Stimulated activated CD4-positive, alpha-beta T cell treated with anti-CD3 and anti-CD28 coated beads, Interleukin-1b, Interleukin-23, amount 100 ng/mL, for 4 hours (primary cell): ENCODE measurements at places on chromosomes 11 and 22.

DNA sequence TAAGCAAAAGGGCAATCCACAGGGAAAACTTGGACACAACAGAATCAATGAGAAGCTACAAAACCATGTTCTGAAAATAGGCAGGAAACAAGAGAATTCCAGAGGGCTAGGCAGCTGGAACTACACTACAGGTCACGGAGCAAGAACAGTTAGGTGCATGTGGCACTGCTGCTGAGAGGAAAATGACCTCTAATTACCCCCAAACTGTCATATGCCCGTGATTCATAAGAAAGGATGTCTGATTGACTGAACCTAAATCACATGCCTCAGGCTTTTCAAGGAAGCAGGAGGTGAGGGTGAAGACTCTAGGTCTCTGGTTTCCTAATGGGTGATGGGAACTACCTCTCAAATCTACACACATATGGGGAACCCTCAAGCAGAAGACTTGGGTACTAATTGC, 17.9 kb upstream of the RRAS2 start:
- no peak for DNase-seq

DNA sequence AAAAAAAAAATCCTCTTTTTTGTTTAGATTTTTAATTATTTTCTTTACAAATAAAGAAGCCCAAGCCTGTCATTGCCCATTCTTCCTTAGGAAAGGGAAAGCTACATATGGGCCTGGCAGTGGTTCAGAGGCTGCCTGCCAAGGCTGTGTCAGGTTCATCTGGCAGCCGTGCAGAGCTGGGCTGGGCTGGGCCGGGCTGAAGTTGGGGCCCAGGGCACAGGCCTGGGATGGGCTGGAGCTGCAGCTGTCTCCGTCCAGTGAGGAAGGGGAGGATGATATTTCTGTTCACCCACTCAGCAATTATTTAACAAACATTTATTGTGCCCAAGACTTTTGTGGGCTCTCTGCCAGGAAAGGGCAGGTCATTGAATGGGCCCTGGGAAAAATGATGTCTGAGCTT, 4.6 kb downstream of the PRR5L start:
- no peak for DNase-seq

DNA sequence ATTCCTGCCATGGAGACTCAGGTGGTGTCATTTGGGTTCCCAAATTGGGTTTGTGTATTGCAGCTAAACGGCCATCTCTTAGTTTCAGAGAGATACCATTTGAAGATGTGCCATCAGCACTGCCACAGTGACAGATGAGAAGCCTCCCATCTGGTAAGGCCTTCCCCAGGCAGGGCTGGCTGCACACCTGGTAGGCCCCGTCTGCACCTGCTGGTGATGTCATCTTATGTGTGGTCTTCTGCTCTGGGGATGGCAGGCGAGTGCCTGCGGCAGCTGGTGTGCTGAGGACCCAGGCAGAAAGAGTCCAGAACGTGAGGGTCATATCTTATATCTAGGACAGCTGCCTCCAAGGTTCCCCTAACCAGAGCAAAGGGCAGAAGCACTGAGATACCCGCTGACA, 100.6 kb downstream of the CSNK2A3 start:
- no peak for DNase-seq

DNA sequence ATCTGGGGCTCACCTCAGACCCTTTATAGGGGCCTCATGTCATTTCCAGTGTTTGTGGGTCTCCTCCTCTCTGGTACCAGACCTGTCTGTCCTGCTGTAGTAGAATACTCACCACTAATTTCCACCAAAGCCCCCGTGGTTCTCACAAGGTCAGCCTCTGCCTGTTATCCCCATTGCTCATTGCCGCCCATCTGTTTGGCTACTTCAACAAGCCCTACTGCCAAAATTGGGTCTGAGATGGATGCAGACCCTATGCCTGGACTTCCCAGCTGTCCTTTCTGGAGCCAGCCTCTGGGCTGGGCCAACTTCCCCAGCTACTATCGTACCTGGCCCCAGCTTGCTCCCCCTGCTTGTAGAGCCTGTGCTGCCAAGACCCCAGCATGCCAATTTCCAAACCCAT, 152.1 kb upstream of the ISX start:
- DNase-seq = no peak

DNA sequence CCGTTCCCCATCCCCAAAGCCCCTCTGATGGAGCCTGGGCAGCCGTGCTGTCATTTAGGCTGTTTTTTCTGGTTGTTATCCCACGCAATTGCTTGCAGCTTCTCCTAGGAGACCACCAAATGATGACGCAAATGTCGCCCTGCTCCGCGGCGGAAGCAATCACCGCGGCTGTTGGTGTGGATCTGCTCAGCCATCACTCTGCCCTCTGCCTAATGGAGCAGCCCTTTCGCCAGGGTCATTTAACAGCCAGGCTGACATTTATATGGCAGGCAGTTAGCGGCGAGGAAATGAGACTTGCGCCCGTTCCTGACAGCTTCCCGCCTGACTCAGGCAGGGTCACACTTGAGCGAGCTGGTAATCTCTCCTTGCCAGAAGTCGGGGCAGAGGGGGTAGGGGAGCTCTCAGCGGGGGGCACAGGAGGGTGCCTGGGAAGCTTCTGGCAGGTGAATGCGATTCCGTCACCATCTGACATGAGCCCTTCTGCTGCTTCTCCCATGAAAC, 97.9 kb upstream of the RTL6 start:
- DNase-seq = no peak

GRCh38 chr11:93732237-93732892, 8.9 kb downstream of the TAF1D start:
- no peak for DNase-seq

DNA sequence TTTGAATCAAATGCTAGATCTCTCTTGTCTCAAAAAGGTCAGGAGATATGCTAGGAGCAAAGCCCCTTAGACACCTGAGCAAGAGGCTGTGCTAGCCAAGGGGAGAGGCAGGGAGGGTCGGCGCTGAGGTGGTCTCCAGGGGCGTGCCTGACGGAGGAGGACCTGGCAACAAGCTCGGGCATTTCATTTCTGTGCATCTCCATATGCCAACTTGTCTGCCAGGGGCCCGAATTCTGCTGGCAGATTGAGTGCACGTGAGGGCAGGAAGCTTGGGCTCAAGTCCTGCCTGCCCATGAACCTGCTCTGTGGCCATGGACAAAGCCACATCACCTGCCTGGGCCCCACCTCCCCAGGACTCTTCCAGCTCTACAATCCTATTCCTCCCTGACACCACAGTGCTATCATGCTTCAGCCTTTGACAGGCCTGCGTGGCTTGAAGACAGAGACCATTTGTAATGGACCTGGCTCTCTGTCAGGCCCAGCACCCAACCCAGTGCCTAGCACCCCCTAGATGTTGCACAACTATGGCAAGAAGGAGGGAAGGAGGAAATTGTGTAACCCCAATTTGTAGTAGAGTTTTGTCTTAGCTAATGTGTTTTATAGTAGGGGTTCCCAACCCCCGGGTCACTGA, 16.3 kb upstream of the VSIG10L2 start:
- DNase-seq = no peak

DNA sequence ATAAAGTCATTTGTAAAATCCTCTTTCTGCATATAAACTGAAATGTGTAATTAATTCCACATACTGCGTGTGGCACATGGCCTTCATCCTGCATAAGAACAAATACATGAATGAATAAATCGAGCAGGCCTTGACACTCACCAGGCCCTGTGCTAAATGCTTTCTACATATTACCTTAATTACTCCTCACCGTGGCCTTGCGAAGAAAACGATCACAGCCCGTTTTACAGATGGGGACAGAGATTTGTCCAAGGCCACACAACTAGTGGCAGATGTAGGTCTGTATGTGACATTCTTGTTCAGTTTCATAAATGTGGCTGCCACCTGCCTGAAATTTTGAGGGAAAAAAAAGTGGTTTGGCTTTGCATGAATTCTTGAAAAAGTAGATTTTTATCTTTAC, 5.8 kb upstream of the CCND1 start:
- DNase-seq = no peak

DNA sequence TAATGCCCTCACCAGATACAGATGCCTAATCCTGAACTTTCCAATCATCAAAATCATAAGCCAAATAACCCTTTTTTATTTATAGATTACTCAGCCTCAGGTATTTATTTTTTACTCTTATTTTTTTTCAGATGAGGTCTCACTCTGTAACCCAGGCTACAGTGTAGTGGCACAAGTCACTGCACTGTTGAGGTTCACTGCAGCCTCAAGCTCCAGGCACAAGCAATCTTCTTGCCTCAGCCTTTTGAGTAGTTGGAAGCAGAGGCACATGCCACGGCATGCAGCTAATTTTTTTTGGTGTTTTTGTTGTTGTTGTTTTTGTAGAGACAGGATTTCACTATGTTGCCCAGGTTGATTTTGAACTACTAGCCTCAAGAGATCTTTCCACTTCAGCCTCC, 49.5 kb downstream of the TTC28 start:
- no peak for DNase-seq

GRCh38 chr11:93969925-93970922, 50.9 kb upstream of the HEPHL1 start:
- DNase-seq = no peak

- DNase-seq = no peak
Measured at GRCh38 chr22:36222887-36223450, 16.4 kb downstream of the APOL2 start.

- no peak for DNase-seq
Measured at GRCh38 chr22:49140911-49141665, 686.6 kb downstream of the BRD1 start.

- no peak for DNase-seq
Measured at GRCh38 chr22:28952857-28953256, 69.5 kb downstream of the ZNRF3 start.

GRCh38 chr11:68057807-68058206, 19.0 kb downstream of the TCIRG1 start:
- DNase-seq = no peak

- DNase-seq = no peak
Measured at GRCh38 chr11:39569789-39570188, 1889.7 kb downstream of the LRRC4C start.
